ENCODE measurements at places on chromosomes 4 and X. TPM values are rescaled to one million over a fixed set of nuclear protein-coding genes. Genes with fewer than 3 reads are reported as not detected.

DNA sequence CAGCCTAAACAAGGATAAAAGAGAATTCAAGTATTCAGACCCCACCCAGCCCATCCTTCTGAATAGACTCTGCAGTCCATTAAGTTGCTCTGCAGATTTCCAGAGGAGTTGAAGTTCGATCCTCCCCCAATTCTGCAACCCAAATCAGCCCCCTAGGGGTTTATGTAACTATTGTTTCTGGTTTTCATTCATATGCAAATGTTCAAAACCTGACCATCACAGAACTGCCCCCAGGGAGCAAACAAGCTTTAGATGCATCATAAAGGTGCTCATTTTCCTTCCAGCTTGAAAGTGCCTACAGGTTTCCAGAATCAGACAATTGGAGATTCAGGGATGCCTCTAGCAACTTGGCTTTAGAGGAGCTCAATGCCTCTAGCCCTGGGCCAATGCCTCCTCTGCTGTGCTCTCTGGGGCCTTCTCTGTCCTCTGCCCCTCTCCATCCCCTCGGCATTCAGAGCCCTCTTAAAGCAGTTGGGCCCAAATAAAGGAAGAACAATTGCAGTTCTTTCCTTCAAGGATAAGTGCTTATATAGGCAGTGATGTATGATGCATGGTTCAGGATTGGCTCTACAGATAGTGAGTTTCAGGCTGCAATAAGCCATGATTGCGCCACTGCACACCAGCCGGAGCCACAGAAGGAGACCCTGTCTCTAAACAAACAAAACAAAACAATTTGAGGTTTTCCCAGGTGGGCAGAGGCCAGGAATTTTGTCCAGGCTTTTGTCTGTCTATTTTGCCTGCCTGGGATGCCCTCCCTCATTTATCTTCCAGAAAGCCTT is 23.5 kb upstream of the SPINK2 start:
- no peak for DNase-seq

GRCh38 chrX:10615931-10616774 is 4.2 kb downstream of the MID1 start:
- no peak for DNase-seq

DNA sequence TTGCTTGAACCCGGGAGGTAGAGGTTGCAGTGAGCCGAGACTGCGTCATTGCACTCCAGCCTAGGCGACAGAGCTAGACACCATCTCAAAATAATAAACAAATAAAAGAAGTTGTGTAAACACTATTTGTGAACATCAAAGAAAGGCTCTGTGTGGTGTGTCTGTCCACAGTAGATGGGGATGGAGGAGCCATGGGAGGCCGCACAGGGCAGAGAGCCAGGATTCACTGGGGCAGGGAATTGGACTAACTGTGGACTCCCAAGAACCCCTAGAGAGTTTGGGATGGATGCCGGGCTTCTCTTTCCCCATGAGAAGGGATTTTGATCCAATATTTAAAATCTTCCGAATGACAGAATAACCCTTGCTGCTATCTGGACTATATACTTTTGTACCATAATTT is 26.5 kb downstream of the TBC1D1 start:
- no peak for DNase-seq

DNA sequence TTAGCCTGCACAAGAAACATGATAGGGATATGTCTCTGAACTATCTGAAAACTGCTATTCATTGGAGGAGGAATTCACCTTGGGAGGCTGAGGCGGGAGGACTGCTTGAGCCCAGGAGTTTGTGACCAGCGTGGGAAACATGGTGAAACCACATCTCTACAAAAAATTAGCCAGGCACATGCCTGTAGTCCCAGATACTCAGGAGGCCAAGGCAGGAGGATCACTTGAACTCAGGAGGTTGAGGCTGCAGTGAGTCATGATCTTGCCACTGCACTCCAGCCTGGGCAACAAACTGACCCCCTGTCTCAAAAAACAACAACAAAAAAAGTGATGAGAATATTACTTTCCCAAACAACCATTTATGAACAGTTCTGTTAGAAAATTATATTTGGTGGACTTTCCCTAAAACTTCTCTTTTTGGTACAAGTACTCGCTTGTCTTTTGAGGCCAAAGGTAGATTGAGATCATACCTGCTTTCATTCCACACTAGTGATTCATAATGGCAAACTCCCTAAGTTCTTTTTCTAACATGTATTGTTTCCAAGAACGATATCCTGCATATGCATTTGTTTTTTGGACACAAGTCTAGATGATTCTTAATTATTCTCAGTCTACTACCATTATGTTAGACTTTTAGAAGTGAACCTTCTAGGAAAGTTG is 33.4 kb downstream of the METTL14 start:
- no peak for DNase-seq

- no peak for DNase-seq
These were observed 349.0 kb downstream of the PCDH7 start for GRCh38 chr4:31069151-31069550.

- peak; percentile 86 for DNase-seq
These were observed at the start of gene AP1AR for GRCh38 chr4:112231779-112232713. TSS of gene AP1AR (plus strand) at chr4:112231787. CDS start at chr4:112232092, 305 bp downstream.

GRCh38 chrX:2516623-2517022 is 15.8 kb upstream of the DHRSX start:
- DNase-seq = peak; percentile 51

GRCh38 chr4:8745826-8746225 is 125.8 kb downstream of the HMX1 start:
- DNase-seq = peak; percentile 12

DNA sequence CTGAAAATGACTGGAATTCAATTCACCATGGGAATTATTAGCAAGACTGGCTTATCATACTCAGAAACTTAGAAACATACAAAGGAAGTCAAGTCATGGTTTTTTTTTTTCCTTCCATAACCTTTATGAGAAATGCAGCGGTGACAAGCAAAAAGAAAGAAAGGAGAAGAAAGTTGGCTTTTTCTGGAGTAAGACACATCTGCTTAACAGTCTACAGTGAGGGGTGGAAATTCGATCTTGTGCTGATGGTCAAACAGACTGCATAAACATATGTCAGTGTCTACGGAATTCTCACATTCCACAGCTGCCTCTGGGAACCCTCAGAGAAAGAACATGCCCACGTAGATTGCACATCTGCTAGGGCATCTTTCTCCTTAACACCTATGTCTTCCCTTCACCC is 54.6 kb downstream of the PROM1 start:
- no peak for DNase-seq

DNA sequence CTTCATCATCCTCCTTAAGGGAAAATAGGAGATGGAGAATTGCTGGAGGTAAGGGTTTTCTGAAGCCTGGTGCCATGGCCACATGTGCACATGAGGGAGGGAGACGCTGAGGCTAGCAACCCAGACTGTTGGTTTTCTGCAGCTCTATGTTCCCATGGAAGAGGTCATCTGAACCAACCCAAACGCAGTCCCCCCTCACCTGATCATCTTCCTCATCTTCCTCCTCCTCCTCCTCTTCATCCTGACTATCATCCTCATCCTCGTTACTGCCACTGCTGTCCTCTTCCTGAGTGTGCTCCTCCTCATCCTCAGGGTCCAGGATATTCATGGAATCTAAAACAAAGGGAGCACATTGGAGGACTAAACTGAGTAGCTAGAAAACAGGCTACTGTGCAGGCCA is 124.6 kb downstream of the HUWE1 start:
- DNase-seq = no peak

DNA sequence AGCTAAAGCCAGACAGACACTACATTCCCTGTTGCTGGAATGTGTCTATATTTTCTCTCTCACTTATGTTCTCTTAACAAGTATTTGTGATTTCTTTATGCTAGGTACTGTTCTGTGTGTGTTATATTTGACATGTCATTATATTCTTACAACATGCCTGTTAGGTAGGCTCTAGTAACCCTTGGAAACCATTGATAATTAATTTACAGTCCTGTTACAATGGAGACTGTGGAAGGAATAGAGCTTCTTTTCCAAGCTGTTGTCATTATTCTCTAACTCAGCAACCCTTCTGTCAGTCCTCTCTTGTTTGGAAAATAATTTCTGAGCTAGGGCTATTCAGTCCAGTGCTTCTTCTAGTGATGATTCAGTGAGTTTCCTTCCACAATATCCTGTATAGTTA is 419.1 kb upstream of the BOD1L1 start:
- DNase-seq = no peak

DNA sequence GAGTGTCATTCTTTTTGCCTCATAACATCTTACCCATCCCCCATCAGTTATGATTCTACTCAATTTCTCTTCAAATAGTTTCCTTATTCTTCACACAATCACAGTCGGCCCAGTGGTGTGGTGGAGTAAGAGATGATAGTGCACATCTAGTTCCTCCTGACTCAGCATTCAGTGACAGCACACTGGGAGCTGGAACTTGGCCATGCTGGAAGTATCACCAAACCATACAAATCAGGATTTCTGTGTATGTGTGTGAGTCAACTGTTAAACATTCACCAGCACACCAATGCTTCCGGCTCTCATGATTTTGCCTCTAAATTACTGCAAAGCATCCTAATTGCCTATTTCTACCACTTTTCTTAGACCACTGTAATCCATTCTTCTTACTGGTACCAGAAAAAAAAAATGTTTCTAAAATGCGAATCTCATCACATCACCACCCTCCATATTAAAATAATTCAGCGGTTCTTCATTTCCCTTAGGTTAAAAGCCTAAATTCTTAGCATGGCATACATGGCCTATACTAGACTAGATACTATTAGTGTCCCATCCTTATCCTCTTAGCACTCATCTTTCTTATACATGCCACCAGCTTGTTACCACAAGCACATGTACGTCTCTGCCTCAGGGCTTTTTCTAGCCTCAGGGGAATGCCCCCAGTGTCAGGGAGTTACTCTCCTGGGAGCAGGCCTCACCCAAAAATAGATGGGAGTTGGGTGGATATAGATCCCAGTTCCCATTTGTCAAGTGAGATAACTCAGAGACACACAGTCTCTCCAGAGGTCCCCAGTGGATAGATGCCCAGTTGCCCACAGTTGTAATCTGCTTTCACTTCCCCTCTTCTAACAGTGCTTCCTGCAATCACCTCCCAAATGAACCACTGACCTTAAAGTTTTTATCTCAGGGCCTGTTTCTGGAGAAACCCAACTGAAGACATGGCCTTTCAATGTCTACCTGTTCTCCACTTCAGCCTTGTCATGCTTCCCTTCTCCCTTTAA is 49.2 kb upstream of the DDX53 start:
- no peak for DNase-seq

DNA sequence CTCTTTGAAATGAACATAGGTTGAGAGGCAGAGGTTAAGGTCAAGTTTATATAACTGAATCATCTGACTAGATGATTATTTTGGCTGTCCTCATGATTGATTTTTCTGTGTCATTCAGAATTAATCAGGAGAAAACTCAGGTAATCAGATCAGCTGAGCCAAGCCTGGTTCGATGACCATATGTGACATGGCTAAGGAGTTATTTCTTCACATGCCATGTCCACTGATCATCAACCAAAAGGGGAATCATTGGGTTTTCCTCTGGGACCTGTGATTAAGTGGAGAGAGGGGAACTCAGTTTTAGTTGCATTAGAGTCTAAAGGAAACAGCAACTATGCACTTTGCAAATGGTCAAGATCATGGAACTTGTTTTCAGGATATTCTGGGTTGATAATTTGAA is 20.3 kb upstream of the PACRGL start:
- DNase-seq = no peak

DNA sequence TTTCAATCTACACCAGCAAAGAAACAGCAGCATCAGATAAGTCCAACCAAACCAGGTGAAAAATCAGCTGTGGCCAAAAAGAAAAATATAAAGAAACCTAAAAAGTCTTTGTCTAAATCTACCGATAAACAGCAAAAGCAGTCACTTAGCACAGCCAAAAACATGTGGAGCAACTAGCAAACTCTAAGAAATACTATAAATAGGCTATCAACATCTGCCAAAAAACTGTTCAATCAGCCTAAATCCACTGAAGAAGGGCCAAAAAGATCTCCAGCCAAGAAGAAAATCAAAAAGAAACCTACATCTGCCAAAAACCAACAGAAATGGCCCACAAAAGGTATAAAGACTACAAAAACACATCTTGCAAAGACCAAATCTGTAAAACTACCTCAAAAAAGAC is 36.7 kb upstream of the CABS1 start:
- no peak for DNase-seq

The FSTL5 gene
- total RNA-seq = not detected

The DSPP gene
- not detected for total RNA-seq

The ARHGEF38 gene
- total RNA-seq = 23.8 TPM

The HMX1 gene
- total RNA-seq = not detected

The RBMXL3 gene
- total RNA-seq = not detected
